ENCODE measurements at places on chromosomes 7 and 10.

DNA sequence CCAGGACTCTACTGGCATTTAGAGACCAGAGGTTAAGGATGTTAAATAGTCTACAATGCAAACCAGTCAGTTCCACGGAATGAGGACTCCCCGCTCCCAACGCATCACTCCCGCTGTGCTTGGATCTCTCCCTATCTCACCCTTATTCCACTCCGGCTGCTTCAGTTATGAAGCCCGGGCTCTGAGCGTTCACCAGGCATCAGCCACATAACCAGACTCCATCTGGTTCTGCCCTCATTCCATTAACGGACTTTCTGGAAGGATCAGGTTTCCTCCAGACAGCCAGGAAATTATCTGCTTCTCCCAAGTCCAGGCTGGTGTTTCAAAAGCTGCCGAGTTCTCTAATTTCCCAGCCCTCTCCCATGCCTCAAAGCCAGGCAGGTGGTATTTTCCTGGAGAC is 499.3 kb downstream of the GLRX3 start:
- DNase-seq, result no peak

GRCh38 chr7:20494566-20494965 is 120.9 kb upstream of the ABCB5 start:
- DNase-seq, result no peak

DNA sequence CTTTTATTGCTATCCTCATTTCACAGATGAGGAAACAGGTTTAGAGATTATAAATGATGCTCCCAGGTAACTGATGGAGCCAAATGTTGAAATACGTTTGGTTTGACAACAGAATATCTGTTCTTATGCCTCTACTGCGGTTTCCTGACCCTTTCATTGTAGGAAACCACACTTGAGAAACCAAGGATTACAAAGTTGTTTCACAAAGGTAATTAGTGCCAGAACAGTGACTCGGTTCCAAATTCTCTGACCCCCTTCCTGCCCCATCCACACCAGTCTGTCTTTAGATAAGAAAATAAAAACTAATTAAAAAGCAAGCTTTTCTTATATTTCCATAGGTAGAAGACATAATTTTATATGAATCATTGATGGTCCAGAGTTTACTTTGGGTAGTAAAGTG is 393.7 kb upstream of the MBL2 start:
- DNase-seq, result no peak

DNA sequence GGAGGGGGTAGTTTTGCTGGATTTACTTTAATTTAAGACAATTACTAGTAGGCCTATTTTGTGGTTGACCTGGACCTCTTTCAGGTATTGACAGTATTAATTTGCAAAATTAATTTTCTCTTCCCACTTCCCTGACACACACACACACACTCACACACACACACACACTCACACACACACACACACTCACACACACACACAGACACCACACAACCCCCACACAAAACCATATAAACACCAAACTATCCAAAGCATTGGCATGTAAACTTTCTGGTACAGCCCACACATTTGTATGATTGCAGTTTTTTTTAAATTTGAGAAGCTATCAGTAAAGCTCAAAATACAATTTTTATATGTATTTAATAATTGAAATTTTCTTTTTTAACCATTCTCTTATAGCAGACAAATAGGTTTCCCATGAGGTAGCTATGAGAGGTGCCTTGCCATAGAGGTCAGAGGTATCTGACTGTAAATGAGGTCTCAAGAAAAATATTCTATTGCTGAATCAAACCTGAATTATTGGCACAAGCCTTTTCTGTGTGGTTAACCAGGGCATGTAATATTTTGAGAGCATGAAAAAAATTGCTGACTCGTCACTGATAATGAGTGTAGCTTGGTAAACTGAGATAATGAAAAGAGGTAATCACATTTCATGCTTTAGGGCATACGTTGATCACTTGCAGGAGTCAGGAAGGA is 306.5 kb downstream of the GATA3 start:
- no peak for DNase-seq

Measured in activated T-cell treated with anti-CD3 and anti-CD28 coated beads for 48 hours (primary cell).